ENCODE measurements at places on chromosomes 5 and 9. TPM values are rescaled to one million over a fixed set of nuclear protein-coding genes. Genes with fewer than 3 reads are reported as not detected.

The MED27 gene
- 27.2 TPM for total RNA-seq

The TRPM3 gene
- total RNA-seq: 0.33 TPM

The PCDHGA11 gene
- total RNA-seq: 10.3 TPM

The PLEKHG4B gene
- total RNA-seq: not detected

The FLT4 gene
- 66.5 TPM for total RNA-seq

The ADAMTS13 gene
- total RNA-seq: 1.4 TPM

The CSF1R gene
- total RNA-seq: not detected

- DNase-seq: no peak
- H3K36me3 ChIP-seq: no peaks in the 10 kb centered on the region
- H3K4me1 ChIP-seq: no peaks in the 10 kb centered on the region
- no peak overlapping the region for H3K27ac ChIP-seq
Observed at GRCh38 chr5:39943811-39944210, 519.0 kb upstream of the DAB2 start.

- no peak overlapping the region for H3K4me3 ChIP-seq
- H3K36me3 ChIP-seq: no peaks in the 10 kb centered on the region
- DNase-seq: no peak
- H3K27me3 ChIP-seq: no peaks in the 10 kb centered on the region
Observed at GRCh38 chr5:78500028-78500427, 139.6 kb downstream of the SCAMP1 start.

DNA sequence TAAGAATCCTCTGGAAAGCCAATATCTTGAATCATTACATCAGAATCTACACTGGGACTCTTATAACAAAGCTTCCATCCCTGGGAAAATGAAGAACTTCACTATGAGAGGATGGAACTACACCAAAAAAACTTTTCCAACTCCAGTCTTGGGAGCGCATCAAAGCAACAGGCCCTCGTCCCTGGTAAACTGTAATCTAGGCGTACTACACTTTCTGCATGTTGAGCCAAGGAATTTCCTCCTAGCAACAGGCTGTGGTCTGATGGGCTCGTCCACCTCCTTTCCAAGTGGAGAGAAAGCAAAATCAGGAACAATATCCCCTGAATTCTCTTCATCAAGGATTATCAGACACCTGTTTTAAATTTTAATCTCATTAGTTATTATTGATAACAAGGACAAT is 94.1 kb downstream of the NFIB start:
- H3K36me3 ChIP-seq: no peaks in the 10 kb centered on the region
- H3K4me1 ChIP-seq: peaks cover 67% of the 10 kb centered on the region
- H3K4me3 ChIP-seq: no peak overlapping the region
- DNase-seq: no peak
- no peak overlapping the region for H3K27ac ChIP-seq

DNA sequence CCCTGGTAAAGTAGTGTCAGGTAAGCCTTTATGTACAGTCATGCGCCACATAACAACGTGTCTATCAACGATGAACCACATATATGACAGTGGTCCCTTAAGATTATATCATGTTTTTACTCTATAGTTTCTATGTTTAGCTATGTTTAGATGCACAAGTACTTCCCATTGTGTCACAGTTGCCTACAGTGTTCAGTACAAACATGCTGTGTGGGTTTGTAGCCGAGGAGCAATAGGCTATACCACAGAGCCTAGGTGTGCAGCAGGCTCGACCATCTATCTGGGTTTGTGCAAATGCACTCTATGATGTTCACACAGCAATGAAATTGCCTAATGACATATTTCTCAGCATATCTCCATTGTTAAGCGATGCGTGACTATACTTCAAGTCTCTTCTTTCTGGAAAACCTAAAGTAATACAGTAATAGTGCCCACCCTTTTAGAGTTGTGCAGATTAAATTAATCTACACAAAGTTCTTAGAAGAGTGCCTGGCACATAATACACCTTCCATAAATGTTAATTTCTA is 295.9 kb downstream of the ARHGAP26 start:
- H3K27ac ChIP-seq: no peak overlapping the region
- DNase-seq: no peak
- no peaks in the 10 kb centered on the region for H3K36me3 ChIP-seq
- H3K4me1 ChIP-seq: peaks cover 32% of the 10 kb centered on the region

DNA sequence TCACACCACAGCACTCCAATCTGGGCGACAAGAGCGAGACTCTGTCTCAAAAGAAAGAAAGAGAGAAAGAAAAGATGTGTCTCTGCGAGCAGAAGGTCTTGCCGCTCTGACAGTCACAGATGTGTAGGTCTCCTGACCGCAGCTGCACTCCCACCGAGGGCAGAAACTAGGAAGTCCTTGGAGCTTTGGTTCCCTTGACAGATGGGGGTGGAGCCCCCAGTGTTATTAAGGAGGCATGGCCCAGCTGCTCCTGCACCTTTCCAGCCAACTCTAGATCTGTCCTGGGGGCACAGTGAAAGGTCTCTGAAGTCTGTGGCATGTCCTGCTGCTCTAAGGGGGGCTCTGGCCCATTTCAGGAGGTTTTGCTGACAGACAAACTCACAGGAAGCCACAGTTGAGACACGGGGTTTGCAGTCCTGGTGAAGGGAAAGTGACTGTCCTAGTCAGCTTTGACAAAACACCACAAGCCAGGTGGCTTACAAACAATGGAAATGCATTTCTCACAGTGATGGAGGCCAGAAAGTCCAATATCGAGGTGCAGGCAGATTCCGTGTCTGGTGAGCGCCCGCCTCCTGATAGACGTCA is 9.0 kb upstream of the DIPK1B start:
- H3K4me1 ChIP-seq: no peaks in the 10 kb centered on the region
- H3K36me3 ChIP-seq: no peaks in the 10 kb centered on the region
- no peak for DNase-seq
- no peak overlapping the region for H3K4me3 ChIP-seq
- no peak overlapping the region for H3K27ac ChIP-seq

- H3K27ac ChIP-seq: peak overlapping the region; percentile 33
- H3K4me3 ChIP-seq: peak overlapping the region; percentile 86
- no peaks in the 10 kb centered on the region for H3K36me3 ChIP-seq
- DNase-seq: peak; percentile 68
- H3K4me1 ChIP-seq: peaks cover 10% of the 10 kb centered on the region
Observed at GRCh38 chr5:142770650-142771609, 753 bp downstream of the ARHGAP26 start.

DNA sequence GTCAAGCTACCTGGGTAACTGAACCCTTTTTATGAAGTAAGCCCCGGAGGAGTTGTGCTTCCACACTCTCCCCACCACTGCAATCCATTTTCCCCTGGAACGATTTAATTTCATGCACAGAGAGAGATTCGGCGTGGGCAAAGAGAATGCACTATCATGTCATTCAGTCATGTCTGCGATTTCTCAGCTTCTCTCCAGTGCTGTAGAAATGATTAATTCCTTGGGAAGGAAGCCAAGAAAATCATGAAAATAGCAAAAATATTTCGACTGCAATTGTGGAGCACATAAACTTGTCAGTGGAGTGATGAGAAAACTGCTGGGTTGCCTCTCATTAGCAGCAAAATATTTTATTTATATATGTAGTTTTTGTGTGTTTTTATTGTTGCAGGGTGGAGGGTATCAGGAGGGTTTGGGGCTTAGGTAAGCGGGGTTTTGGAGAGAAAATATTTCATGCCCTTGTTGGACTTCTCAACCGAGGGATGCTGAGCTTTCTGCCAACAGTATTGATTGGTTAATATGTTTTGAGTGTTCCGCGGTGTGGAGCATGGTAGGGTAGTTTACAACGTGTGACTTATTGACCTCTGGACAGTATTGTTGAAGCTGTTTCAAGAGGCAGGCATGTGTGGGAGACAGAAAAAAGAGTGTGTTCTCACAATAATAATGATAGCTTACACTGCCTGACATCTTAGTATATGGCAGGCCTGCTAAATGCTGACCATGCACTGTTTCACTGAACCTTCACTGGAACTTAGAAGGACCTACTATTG is 69.3 kb downstream of the SGCD start:
- H3K36me3 ChIP-seq: no peaks in the 10 kb centered on the region
- no peaks in the 10 kb centered on the region for H3K27me3 ChIP-seq
- no peak overlapping the region for H3K27ac ChIP-seq
- no peaks in the 10 kb centered on the region for H3K4me1 ChIP-seq
- no peak overlapping the region for H3K4me3 ChIP-seq

GRCh38 chr5:53934151-53934820 is 373.8 kb downstream of the NDUFS4 start:
- H3K4me3 ChIP-seq: no peak overlapping the region
- no peaks in the 10 kb centered on the region for H3K4me1 ChIP-seq
- no peaks in the 10 kb centered on the region for H3K36me3 ChIP-seq
- H3K27me3 ChIP-seq: no peaks in the 10 kb centered on the region
- no peak for DNase-seq

Data from endothelial cell of umbilical vein (primary cell).